ENCODE measurements at places on chromosomes 1 and 21.

DNA sequence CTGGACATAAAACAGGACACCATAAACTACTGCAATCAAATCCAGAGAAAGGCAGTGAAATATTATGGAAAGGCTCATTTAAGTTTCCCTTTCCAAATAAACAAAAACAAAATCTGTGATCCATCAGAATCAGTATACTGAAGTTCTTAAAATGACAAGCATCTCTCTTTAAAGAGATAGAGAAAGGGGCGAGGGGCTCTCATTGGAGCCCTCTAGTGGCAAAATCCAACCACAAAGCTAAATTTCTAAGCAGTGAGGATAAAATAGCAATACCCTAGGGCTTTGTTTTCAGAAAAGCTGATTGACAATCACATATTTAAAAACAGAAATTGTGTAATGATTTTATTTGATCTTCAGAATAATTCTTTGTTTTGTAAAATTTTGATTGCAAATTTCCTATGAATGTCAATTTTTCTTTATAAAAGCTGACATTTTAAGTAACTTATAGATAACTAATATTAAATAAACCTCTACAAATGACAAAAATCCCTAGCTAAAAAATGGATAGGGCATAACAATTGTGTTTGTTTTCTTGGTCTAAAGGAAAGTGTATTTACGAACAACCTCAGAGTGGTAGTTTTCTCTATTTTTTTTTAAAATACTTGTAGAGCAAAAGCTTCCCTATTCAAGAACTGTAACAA, 138.2 kb downstream of the COL24A1 start:
- no peak for DNase-seq

GRCh38 chr1:20993716-20994575, 182.8 kb downstream of the EIF4G3 start:
- no peak for DNase-seq

DNA sequence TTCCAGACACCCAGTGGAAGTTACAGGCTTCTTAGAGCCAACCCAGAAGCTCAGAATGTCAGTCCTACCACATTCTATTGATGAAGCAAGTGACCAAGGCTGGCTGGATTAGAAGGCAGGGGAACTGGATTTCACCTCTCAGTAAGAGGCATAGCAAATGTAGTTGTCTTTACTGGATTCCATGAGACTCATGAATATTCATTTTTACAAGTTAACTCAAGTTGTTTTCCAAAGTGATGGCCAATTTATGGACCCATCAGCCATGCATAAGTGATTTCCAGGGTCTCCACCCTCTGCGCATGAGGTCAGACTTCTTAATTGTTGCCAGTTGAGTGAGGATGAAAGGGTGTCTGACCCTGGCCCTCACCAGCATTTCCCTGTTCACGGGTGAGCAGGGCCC, 426.8 kb upstream of the VAMP3 start:
- no peak for DNase-seq

DNA sequence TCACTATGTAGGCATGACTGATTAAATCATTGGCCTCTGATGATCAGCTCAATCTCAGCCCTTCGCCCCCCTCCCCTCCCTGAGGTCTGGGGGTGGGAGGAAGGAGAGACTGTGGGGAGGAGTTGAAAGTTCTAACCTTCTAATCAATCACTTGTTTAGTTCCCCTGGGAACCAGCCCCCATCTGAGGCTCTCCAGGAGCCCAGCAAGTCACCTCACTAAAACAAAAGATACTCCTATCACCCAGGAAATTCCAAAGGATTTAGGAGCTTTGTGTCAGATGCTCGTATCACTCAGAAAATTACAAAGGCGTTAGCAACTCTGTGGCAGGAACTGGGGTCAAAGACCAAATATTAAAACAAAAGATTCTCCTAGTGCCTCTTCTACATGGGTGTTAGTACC, 21.6 kb downstream of the SYF2 start:
- no peak for DNase-seq

GRCh38 chr1:161179698-161180097, 2.4 kb upstream of the B4GALT3 start:
- no peak for DNase-seq

DNA sequence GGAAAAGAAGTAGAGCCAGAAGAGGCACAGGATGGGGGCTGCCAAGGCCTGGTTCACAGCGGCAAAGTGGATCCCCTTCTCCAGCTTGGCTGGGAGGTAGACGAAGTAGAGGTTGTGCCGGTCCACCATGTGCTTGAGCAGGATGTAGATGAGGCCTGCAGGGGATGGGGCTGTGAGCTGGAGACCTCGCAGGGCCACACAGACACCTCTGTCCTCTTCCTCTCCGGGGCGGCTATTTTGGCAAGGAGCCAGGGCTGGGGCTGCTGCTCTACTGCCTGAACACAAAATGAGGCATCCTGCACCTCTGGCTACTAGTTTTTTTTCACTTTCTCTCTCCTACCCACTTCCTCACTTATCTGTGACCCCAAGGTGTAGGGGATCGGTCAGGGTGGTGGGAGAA, 32.3 kb downstream of the TMEM63A start:
- no peak for DNase-seq

- DNase-seq: no peak
Measured at GRCh38 chr1:94757931-94758330, 62.2 kb upstream of the SLC44A3 start.

- no peak for DNase-seq
Measured at GRCh38 chr1:50237056-50237455, 128.3 kb downstream of the ELAVL4 start.

DNA sequence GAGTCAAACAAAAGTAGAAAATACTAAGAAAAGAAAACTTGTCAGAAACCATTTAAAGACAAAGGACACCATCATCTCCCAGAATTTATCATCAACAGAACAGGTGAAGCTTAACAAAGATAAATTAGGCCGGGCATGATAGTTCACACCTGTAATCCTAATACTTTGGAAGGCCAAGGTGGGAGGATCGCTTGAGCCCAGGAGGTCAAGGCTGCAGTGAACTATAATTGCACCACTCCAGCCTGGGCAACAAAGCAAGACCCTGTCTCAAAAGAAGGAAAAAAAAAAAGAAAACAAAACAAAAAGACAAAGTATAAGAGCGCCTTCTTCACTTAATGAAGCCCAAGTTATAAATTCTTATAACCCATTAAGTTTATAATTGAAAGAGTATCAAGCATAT, 25.6 kb downstream of the RERE start:
- DNase-seq: no peak

DNA sequence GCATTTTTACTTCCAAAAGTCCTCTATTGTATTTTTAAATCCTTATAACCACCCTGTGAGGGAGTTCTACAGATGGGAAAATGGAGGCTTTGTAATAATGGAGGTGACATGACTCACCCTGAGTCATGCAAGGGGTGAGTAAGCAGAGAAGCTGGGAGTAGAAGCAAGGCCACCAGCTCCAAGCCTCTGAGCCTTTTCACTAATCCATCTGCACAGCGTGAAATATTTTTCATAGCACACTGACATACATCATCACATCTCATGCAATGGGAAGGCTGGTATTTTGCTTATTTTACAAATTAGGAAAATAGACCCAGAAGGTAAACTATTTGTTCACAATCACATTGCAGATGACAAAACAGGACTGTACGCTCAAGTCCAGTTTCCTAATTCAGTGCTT, 96.9 kb downstream of the KCNH1 start:
- no peak for DNase-seq

DNA sequence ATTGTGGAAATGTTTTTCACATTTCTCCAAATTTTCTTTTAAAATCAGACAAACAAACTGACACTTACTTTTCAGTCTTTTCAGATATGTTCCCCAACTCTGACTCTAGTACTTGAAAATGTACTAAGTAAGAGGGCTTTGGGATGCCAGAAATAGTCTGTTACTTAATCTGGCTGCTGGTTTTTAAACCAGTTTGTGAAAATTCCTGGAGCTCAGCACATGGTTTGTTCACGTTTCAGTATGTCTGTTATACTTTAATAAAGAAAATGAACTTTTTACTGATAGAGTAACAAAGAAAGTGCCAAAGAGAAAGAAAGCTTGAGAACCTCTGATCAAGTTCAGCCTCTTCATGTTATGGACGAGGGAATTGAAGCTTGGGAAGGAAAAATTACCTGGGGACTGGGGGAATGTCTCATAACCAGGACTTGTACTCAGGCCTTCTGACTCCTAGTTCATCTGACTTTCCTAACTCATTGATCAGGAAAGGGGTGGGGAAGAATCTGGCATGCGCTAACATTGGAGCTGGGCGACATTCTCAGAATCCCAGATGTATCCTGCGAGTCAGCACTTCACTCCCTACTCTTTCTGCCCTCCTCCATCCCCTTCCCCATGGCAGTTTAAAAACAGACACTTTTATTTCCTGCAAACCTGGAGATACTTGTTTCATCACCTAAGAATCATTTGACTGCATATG, 30.8 kb upstream of the DNAJC6 start:
- no peak for DNase-seq
